ENCODE measurements at places on chromosomes 2 and 18.

GRCh38 chr2:128199141-128199540 lies 108.1 kb downstream of the UGGT1 start:
- DNase-seq: no peak

DNA sequence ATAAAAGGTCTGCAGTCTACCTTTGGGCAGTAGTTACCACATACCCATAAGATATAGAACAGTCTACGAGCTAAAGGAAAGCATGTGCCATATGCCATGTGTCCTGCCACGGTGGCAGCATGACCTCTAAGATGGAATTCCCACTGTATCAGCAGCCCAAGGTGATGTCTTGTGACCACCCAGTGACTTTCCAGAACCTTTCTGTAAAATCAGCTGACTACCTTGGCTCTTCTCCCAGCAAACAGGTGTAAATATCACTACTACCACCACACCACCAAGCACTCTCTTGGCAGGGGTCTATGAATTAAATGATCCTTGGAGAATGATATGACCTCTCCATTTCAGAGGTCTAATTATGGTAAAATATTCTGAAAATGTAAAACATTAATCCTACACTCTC lies 99.6 kb downstream of the METTL8 start:
- DNase-seq: no peak

GRCh38 chr2:168490015-168490874 lies 34.2 kb downstream of the CERS6 start:
- no peak for DNase-seq

- no peak for DNase-seq
Measured at GRCh38 chr2:120983344-120983743, 247.7 kb downstream of the GLI2 start.

GRCh38 chr2:211591426-211591825 lies 947.2 kb downstream of the ERBB4 start:
- no peak for DNase-seq

DNA sequence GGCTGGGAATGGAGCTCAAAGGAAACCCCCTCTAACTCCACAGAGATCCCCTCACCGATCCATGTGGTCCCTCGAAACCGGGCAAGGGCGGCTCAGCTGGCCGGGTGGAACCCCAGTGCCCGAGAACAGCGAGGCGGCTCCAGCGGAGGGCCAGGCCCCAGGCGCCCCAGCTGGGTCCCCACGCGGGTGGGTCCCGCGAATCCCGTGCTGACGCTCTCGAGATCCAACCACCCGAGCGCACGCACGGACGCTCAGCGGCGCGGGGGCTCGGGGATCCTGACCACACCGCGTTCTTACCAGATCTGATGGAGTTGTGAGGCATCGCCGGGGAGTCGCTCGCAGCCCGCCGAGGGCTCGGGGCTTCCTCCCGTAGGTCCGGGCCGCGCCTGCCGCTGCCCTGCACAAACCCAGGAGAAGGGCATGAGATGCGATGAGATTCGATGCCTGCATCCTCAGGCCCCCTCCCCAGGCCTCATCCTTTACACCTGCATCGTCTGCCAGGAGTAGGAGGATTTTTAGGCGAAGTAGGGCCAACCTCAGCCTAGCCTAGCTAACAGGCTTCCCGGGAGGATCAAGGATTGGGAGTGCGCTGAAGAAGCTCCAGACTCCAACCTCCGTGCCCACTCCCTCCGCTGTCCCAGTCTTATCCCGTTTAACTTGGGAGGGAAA lies 514 bp downstream of the PAX8 start:
- DNase-seq: no peak

DNA sequence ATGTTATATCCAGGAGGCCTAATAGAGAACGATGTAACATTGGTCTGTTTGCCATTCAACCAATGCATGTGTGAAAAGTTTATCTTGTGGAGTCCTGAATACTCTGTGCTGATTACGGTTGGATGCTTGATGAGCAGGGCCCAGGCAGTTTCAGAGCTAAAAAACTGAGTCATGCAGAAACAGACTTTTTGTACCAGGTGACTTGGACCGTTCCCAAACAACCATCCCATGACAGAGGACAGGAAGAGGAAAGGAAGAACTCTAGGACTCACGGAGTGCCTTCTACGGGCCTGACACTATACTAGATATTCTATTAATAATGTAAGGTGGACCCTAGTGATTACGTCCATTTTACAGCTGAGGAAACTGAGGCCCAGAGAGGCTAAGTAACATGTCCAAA lies 142.1 kb downstream of the ARHGAP28 start:
- no peak for DNase-seq

GRCh38 chr18:63098018-63098981 lies 221.3 kb downstream of the BCL2 start:
- DNase-seq: peak; percentile 33

GRCh38 chr2:31428001-31428418 lies 13.5 kb upstream of the XDH start:
- no peak for DNase-seq

DNA sequence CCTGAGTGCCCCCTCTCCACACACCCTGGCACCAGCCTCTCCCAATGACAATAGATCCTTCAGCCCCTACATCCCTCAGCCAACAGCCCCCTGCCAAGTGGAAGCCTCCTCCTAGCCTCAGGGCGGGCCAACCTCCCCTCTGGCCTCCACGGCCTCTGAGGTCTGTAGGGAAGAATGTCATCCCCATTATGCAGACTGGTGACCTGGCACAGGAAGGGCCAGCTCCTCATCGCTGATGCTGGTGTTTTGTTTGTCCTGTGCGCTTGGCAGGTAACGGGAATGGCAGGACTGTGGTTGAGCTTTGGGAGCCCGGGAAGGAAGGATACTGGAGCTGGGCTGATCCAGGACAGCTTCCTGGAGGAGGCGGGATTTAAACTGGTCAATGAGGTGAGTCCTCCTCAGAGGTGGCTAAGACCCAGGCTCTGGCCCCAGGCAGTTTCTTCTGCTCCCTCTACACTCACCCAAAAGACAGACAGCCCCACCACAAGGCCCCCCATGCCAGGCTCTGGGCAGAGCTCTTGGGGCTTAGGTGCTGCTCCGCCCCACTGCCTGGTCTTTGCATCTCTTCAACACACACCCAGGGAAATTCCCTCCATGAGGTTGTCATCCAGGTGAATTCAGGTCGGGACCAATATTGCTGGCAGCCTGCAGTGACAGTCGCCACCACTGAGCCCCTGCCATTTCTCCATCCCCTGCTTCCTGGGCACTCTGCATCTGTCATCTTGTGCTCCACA lies 75.2 kb upstream of the SMAD7 start:
- DNase-seq: no peak

- no peak for DNase-seq
Measured at GRCh38 chr2:46495231-46496030, 16.1 kb downstream of the TMEM247 start.

DNA sequence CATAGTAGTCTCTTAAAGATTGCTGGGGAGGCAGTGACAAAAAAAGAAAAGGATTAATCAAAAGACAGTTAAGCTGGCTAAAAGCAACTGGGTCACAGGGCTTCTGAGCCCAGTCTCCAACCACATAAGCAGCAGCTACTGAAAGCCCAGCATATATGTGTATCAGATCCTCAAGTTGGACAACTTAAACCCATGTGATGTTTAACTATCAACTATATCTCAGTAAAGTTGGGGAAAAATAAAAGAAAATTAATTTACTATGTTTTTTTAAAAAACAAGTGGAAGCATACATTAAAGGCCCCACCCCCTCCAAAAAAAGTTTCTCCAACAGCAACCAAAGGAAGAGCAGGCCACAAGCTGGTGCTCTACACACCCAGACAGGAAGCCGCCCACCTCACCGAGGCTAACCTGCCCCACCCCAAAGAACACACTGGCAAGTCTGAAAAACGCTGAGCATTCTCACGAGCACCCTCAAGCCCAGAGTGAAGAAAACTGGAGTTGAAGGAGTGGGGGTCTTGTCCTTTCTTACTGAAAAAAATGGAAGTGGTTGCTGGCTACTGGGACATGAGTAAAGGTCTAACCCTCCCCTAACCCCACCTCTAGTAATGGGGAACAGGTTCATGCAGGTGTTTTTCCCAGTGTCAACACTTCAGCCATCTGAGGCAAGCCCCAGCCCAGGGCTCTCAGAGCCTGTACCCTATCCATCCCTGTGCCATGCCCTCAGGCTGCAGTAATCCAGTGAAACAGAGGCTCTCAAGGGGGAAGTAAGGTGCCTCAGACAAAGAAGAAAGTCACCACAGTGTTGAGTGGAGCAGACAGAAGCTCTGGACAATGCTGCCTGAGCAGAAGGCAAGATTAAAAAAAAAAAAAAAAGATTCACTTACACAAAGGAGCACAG lies 106.3 kb downstream of the GYPC start:
- DNase-seq: peak; percentile 26

GRCh38 chr2:6506361-6506794 lies 359.3 kb downstream of the CMPK2 start:
- no peak for DNase-seq

DNA sequence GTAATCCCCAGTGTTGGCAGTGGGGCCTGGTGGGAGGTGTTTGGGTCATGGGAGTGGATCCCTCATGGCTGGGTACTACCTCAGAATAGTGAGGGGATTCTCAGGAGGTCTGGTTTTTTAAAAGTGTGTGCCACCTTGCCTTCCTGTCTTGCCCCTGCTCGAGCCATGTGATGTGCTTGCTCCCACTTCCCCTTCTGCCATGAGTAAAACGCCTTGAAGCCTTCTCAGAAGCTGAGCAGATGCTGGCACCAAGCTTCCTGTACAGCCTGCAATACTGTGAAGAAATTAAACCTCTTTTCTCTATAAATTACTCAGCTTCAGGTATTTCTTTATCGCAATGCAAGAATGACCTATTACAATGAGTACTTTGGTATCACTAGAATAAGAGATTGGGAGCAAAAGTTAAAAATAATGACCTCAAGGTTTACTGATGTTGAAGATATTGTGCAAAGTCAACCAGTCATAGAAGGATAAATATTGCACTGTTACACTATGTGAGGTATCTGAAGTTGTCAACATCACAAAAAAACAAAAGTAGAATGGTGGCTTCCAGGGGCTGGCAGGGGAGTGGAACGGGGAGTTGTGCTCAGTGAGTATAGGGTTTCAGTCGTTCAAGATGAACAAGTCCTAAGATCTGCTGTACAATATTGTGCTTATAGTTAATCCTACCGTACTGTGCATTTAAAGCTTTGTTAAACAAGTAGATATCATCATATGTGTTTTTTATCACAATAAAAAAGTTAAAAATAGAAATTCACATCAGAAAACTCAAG lies 938.3 kb upstream of the CNTNAP5 start:
- DNase-seq: no peak

DNA sequence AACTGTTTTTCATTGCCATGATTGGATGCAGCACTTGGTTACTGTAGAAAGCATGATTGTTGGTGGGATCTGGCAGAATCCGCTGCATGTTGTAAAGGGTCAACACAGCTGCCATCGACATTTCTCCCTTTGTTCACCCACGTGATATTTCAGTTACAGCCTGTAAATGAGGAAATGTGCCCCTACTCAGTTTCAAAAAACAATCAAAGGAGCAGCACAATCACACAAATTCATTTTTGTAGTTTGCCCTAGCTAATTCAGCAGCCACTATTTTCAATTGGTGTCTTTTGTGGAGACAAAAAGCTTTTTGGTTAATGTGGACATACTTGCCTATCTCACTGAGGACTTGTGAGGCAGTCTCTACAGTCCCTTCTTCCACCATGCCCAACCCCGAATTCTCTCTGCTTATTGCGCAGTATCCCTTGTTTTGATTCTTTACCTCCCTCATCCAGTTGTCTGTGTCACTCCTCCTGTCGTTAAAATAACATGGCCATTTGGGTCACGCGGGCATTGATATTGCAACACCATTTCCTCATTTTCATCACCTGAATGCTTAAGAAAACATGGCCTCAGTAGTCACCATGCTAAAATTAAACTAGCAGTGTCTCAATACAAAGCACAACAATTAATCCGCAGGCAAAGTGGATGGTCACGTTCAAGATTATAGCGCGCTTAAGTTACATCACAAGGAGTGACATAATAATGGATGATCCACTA lies 6.4 kb upstream of the PROC start:
- no peak for DNase-seq

DNA sequence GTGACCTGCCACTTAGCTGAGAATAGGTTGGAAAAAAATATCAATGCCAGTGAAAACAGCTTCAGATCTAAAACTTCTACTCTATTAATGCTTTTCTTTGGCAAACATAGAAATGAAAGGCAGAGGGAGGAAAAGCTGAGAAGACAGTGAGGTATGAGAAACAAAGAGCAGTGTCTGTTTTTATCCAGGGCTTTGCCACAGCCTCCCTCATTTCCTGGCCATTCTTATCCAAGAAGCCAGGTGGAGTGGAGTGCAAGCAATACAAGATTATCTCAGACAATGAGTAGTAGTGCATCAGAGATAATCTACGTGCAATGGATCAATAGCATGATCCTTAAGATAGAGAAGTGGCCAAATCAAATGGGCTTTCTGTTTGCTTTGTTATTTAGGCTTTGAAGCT lies 808.7 kb upstream of the PIK3C3 start:
- no peak for DNase-seq

- no peak for DNase-seq
Measured at GRCh38 chr18:79606621-79607331, 72.8 kb upstream of the CTDP1 start.

DNA sequence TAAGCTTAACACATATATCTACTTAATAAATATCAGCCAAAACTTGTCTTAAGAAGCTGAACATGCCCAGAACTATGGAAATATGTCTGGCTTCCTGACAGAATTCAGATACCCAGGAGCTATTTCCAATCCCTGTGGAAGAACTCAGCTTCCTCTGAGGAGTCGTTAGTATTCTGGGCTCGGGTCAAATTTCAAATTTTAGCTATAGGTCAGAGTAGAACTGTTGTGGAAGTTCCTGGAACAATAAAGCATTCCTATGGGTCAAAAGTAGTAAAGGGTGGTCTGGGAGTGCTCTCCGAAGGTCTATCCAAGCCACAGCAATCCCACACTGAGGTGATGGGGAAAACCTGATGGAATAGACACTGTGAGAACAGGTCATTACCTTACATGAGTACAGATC lies 342.7 kb upstream of the CHST9 start:
- DNase-seq: no peak

GRCh38 chr2:198296665-198297308 lies 492.4 kb downstream of the PLCL1 start:
- no peak for DNase-seq
